ENCODE measurements at places on chromosomes 2 and 18.

DNA sequence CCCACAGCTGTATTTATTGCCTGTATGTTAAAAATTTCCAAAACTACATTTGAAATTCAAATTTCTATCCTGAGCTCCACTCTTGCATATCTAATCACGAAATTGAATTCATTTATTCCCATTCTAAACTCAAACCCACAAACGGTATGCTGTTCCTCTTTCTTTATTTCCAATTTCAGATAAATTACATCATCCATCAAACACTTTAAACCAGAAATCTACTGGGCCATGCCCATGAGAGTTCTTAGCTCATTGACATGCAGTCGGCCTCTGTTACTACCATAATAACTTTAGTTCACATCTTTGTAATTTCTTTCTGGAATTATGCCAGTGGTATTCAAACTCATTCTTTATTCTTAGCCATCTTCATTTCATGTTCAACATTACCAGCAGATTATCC is 100.3 kb downstream of the COL3A1 start:
- DNase-seq: no peak

DNA sequence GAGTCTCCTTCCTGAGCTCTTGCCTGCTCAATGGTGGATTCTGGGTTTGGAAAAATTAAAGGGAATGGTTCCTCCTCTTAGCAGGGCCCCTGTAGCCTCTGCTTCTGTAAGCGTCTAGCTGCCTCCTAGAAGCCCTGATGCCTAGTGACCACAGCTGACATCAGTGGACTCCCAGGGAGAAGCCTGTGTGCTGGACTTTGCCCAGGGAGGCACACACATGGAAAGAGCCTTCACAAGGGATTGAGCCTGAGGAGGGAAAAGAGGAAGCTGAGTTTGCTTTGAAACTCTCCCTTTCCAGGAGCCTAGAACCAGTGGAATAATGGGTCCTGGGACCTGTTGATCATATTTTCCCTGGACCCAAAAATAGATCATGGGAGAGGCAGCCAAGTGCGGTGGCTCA is 1.4 kb upstream of the CFAP65 start:
- no peak for DNase-seq

DNA sequence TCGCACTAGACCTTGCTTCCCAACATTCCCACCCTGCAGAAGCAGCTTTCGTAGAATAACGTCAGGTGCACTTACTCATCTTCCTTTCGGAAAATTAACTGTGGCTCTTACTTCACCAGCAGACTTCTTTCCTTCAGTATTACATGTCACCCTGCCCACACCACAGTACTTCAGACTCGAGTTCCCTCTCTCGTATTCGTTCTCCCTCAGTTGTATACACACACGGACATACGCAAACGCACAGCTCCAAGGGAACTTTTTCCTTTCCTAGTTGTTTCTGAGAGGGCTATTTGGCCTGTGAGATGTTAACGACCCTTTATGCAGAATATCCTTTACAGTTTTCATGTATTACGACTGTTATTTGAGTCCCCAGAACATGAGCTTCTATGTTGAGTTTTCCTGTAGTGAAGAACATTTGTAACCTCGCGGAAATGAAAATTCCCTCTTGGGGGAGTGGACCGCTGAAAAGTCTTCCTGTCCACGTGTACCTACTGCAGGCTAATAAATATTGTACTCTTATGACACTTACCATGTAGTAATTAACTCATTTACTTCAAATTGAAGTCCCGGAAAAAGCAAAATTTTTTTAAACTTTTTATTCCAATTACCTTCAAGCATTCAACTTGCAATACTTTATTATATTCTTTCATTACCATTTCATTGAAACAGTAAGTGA is 908 bp downstream of the ERLEC1 start:
- DNase-seq: no peak

GRCh38 chr2:2057125-2057721 is 273.9 kb downstream of the MYT1L start:
- DNase-seq: no peak

GRCh38 chr2:70959851-70960832 is 18.3 kb upstream of the ANKRD53 start:
- DNase-seq: no peak

GRCh38 chr2:227759411-227760118 is 13.9 kb downstream of the SCYGR8 start:
- no peak for DNase-seq

DNA sequence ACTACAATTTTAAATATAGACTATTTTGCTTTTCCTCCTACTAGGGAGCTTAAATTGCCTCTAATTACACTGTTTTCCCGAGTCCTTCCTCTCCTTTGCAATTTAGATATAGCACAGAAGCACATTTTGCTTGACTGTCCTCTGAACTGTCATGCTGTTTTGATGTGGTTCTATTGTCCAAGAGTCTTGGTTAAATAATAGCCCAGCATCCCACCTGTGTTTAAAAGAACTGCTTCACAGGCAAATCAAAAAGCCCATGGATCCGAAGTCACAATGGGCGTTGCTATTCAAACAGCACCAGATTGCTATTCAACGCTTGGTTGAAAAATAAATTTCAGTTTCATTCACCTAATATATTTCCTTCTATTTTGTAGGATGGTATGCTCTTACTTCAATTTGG is 22.3 kb upstream of the ACTR3 start:
- no peak for DNase-seq

- DNase-seq: no peak
Observed at GRCh38 chr2:95109260-95109659, 12.3 kb downstream of the MRPS5 start.

GRCh38 chr2:199977984-199978415 is 22.6 kb downstream of the MAIP1 start:
- no peak for DNase-seq

DNA sequence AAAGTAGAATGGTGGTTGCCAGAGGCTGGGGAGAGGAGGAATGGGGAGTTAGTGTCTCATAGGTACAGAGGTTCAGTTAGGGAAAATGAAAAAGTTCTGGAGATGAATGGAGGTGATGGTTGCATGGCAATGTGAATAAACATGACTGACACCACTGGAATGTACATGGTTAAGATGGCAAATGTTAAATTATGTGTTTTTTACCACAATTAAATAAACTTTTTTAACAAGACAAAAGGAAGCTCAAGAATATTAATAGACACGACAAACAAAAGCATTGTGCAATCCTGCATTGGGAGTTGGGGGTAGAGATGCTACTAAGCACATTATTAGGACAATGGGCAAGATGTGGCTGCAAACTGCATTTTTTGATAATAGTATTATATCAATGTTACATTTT is 147.7 kb downstream of the TWIST2 start:
- DNase-seq: no peak

GRCh38 chr2:3399829-3400228 is 20.3 kb downstream of the TRAPPC12 start:
- no peak for DNase-seq

DNA sequence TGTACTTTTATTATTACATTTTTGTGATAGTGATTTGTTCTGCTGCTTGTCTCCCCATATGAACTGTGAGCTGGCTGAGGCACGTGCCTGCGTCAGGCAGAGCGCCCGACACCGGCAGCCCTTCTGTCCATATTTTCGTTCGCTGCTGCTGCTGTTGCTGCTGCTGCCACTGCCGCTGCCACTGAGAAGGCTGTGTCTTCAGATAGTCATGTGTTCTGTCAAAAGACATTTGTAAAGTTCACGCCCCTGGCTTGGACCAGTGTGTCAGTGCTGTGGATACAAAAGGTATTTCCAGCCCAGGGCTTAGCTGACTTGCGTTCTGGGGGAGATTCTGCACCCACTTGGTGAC is 47.0 kb downstream of the TWIST2 start:
- DNase-seq: no peak

DNA sequence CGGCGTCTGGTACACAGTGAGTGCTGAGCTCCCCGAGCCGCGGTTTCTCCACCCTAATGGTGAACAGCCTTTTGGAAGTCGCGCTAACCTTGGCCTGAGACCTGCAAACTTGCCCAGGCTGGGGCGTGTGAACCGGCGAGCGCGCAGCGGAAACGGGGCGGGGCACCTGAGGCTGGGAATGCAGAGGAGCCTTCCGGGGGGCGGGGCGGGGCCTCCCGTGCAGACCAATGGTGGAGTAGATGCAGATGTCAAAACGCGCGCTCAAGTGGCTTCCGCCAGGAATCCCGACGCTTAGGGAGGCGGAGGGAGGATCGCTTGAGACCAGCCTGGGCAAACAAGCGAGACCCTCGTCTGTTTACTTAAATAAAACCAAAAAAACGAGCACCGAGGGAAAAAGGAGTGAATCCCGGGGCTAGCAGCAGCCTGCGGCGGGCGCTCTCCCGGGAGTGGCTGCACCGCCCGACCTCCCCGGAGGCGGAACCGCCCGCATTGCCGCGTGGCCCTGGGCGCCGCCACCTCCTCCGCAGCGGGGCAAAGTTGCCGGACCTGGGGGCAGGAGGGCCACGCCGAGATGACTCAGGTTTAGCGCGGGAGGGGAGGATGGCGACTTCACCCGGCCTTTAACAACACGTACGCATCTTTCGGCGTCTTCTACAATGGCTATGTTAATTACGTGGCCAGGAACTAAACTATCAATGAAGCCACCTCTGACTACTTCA is 2.2 kb upstream of the RRM2 start:
- peak; percentile 68 for DNase-seq

DNA sequence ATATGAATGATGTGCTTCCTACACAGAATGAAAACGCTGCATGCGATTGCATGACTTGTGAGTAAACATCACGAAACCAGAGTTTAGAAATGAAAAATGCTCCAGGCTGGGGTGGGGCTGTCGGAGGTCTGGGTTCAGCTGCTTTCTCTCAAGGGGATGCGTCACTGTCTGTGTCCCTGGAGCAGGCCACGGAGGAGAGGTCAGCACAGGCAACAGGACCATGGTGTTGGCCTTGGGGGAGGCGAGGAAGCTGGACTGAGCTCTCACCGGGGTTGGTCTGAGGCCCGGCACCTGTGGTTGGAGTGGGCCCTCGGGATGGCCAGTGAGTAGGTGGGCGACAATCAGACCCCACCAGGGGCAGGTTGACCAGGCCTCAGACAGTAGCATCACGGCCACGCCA is 89.0 kb upstream of the TMEM18 start:
- no peak for DNase-seq

DNA sequence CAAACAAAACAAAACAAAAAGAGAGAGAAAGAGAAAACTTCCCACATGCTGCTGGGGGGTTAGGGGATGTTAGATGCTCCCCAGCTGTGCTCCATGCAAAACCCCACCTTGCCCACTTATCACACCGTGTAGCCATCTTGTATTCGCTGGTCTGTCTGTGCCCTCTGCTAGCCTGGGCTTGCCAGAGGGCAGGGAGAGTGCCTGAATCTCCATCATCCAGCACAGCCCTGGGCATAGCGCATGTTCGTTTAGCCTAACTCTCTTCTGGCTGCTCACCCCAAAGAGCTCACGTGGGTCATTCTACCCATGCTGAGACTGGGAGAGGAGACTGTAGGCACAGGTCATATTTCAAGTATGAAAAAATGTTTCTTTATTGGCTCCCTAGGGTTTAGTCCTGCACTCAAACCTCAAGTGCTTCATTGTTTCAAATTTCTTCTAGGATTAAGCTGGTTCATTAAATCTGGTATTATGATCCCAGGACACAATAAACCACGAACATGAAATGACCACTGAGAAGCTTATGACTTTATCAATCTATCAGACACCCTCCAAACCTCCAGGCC is 100.5 kb downstream of the KCNF1 start:
- DNase-seq: peak; percentile 45

GRCh38 chr18:475202-476031 is 25.1 kb downstream of the COLEC12 start:
- no peak for DNase-seq

DNA sequence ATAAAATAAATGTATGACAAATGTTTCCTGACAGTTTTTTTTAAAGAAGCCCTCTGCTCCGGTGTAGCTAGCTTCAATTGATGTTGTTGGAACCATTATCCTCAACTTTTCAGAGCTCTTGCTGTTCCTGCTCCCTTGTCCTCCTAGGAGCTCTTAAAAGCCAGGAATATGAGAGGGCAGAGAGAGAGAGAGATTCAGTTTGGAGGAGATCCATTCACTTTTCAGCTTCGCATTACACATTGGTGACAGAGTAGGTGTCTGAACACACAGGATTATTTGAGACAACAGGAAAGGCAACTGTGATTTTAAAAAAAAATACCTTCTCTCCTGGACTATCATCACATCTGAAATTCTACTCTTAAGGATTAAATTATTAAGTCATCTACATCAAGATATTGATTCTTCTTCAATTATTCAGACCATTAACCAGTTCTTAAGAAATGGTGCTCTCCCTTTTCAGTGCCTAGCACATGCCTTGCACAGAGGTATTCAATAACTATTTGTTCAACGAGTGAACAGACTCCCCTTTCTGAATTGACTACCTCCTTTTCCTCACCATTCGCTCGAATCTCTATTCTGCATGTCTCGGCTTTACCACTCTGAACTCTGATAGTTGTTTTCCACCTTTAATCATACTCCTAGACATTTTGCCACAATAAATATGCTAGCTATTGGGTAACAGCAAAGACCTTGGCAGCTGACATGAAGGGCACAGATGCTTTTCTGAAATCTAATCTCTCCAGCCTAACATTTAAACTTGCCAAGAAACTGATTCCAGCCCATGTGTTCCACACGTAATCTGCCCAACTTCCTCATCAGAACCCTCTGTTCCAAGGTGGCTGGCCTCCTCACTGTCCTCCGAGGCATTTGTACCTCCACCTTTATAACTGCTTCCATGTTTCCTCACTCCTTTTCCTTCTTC is 28.6 kb upstream of the SLC35F5 start:
- DNase-seq: no peak

DNA sequence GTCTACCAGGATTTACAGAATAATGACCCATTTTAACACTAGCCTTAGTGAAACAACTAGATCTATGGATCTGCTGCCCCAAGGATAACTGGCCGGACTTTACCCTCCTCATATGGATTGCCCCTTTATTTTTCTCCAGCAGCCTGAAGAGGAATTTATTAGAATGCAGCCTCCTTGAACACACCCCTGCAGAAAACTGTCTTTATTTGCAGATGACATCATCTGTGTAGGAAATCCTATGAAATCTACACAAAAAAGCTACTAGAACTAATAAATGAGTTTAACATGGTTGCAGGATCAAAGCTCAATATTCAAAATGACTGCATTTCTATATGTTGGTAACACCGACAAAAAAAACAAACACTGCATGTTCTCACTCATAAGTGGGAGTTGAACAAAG is 29.6 kb downstream of the LBH start:
- DNase-seq: no peak
